ENCODE measurements at places on chromosomes 4 and X.

GRCh38 chr4:64341711-64342110 lies 67.5 kb downstream of the TECRL start:
- peak; percentile 15 for DNase-seq

- DNase-seq, result no peak
These were observed 14.9 kb upstream of the PPEF1 start for GRCh38 chrX:18692541-18692940.

GRCh38 chrX:3026074-3026815 lies 15.0 kb upstream of the ARSF start:
- DNase-seq, result peak; percentile 17

DNA sequence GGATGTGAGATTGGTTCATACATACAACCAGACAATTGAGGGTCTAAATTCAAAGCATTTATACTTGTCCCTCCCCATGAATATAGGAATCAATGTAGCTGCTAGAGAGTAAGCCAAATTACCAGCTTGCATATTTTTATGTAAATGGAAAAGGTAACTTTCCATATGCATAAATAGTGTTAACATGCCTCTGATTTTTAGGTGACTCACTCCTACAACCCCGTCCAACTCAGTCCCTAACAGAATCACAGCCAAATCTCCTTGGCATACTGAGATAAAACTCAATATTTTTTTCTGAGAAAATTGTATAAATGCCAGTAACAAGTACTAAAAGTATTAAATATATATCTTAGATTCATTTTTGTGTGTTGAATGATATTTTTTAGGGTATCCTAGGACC lies 67.2 kb downstream of the INPP4B start:
- no peak for DNase-seq

GRCh38 chrX:39513836-39514235 lies 583.9 kb downstream of the BCOR start:
- DNase-seq, result no peak

DNA sequence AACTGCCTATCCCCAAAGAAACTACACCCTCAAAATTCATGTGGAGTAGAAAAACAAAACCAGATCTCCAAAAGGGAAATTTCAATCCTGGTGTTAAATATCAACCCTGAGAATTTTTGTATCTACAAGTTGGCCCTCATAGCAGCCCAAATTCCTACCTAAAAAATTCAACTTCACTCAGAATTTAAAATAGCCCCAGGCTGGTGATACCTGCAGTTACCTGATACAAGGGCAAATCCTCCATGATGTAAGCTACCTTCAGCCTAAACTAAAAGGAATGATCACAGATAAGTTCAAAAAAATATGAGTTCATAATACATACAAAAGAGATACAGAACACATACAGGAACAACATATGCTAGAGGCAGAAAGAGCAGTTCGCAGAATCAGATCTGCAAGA lies 138.4 kb downstream of the HNRNPD start:
- DNase-seq, result no peak

Measured in lung (tissue), 17 donors.